ENCODE measurements at places on chromosomes 13 and 19.
A peak's percentile ranks its signal among the peaks of the same experiment; 100 is the strongest.

GRCh38 chr19:14393329-14393728 is 12.1 kb downstream of the ADGRE5 start:
- no peak for DNase-seq

GRCh38 chr13:92806215-92806614 is 420.4 kb upstream of the GPC6 start:
- DNase-seq: no peak

- DNase-seq: no peak
These were observed 415.0 kb upstream of the SPRY2 start for GRCh38 chr13:80755910-80756309.

GRCh38 chr19:23917856-23918255 is 3.2 kb downstream of the ZNF726 start:
- DNase-seq: no peak

DNA sequence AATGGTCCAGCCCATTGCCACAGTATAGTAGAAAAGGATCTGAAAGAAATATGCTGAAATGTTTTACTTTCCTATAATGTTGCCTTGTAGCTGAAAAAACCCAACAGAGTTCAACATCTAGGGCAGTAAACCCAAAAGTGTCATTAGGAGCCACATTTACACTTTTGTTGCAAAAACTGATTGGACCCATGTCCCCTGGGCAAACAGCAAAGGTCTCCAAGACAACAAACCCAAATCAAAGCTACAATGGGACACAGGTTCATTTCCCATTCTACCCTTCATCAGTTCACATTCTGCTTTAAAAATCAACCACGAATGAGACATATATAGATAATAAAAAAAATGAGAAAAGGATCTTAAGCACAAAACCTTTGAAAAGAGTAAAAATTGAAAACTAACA is 744.8 kb downstream of the PCDH17 start:
- DNase-seq: no peak

DNA sequence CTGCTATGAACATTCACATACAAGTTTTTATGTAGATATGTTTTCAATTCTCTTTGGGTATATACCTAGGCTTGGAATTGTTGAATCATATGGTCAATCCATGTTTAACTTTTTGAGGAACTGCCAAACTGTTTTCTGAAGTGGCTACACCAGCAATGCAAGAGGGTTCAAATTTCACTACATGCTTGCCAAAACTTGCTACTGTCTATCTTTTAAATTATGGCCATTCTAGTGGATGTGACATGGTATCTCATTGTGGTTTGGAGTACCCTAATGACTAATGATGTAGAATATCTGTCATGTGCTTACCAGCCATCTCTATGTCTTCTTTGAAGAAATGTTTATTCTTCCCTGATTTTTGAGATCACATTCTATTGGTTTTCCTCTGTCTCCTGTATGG is 860.3 kb downstream of the DIAPH3 start:
- no peak for DNase-seq

GRCh38 chr19:5893907-5894703 is 9.5 kb downstream of the NDUFA11 start:
- DNase-seq: no peak

- no peak for DNase-seq
These were observed 56.4 kb downstream of the FAM124A start for GRCh38 chr13:51278426-51279130.

GRCh38 chr13:97057176-97057575 is 62.9 kb upstream of the OXGR1 start:
- DNase-seq: no peak

GRCh38 chr19:16070366-16070990 is 5.8 kb upstream of the TPM4 start:
- peak; percentile 78 for DNase-seq

- DNase-seq: no peak
These were observed 14.4 kb downstream of the IL17D start for GRCh38 chr13:20717581-20718542.
